Activated CD8-positive, alpha-beta T cell treated with anti-CD3 and anti-CD28 coated beads for 36 hours (primary cell): ENCODE measurements at places on chromosomes 7 and 10. TPM values are rescaled to one million over a fixed set of nuclear protein-coding genes. Genes with fewer than 3 reads are reported as not detected.

Gene PSAP
- total RNA-seq = 101 TPM

Gene MYO1G
- total RNA-seq = 399 TPM

Gene PTPRZ1
- not detected for total RNA-seq

Gene SPDYE2B
- not detected for total RNA-seq

Gene LIPF
- not detected for total RNA-seq

Gene ITPRID1
- total RNA-seq = not detected

Gene MRC1
- not detected for total RNA-seq

GRCh38 chr10:66777665-66778064 lies 148.2 kb upstream of the LRRTM3 start:
- no peaks in the 10 kb centered on the region for H3K36me3 ChIP-seq
- H3K27me3 ChIP-seq = no peaks in the 10 kb centered on the region
- H3K4me1 ChIP-seq = no peaks in the 10 kb centered on the region
- no peak overlapping the region for H3K4me3 ChIP-seq

DNA sequence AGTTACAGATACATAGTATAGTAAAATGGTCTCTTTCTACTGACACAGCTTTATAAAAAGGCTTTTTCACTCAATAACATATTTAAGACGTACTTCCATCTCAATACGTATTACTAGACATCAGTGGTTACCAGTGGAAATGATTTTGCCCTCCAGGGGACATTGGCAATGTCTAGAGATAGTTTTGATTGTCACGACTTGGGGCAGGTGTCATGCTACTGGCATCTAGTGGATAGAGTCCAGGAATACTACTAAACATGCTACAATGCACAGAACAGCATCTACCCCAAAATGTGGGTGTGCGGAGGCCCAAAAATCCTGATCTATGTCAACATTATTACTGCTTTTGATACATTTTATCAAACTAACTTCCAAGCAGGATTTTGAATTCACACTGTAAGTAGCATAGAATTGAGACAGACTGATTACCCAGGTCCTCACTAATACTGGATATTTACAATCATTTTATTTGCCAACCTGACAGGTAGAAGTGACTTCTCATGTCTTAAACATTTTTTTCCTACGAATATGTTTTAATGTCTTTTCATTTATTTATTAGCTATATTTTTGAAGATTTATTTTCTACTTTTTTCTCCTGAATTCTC lies 53.8 kb downstream of the HGF start:
- H3K27ac ChIP-seq = no peak overlapping the region
- H3K4me1 ChIP-seq = no peaks in the 10 kb centered on the region
- DNase-seq = no peak
- H3K27me3 ChIP-seq = no peaks in the 10 kb centered on the region
- H3K4me3 ChIP-seq = no peak overlapping the region

- H3K27ac ChIP-seq = no peak within 1 kb of the TSS
- peaks cover 4% of the 10 kb centered on the region for H3K36me3 ChIP-seq
- no peaks in the 10 kb centered on the region for H3K27me3 ChIP-seq
- no peak within 1 kb of the TSS for H3K4me3 ChIP-seq
- DNase-seq = peak; percentile 35
Observed at GRCh38 chr7:44065431-44066110, at the start of gene PGAM2. Gene PGAM2 (minus strand): TSS chr7:44065567. CDS start chr7:44065529, 38 bp downstream.

DNA sequence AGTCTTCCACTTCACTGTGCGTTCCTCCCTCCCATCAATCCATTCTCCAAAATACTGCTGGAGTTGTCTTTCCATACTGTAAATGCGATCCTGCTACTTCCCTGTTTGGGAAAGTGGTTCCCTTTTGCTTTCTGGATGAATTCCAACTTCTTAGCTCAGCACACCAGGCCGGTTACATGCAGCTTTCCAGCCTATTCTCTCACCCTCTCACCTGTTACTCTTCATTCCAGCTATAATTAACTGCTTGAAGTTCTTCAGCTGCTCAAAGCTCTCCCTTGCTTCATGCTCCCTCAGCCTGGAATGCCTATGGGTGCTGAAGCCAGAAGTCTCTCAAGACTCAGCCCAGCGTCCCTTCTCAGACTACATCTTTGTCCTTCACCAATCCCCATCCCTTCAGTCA lies 6.0 kb upstream of the ZNRF2 start:
- peaks cover 11% of the 10 kb centered on the region for H3K4me1 ChIP-seq
- no peaks in the 10 kb centered on the region for H3K27me3 ChIP-seq
- no peak overlapping the region for H3K27ac ChIP-seq
- H3K36me3 ChIP-seq = no peaks in the 10 kb centered on the region
- DNase-seq = no peak
- H3K4me3 ChIP-seq = no peak overlapping the region
